ENCODE measurements at places on chromosomes 5 and 9.

GRCh38 chr9:19320495-19320894 is 59.5 kb downstream of the RPS6 start:
- no peak for DNase-seq

DNA sequence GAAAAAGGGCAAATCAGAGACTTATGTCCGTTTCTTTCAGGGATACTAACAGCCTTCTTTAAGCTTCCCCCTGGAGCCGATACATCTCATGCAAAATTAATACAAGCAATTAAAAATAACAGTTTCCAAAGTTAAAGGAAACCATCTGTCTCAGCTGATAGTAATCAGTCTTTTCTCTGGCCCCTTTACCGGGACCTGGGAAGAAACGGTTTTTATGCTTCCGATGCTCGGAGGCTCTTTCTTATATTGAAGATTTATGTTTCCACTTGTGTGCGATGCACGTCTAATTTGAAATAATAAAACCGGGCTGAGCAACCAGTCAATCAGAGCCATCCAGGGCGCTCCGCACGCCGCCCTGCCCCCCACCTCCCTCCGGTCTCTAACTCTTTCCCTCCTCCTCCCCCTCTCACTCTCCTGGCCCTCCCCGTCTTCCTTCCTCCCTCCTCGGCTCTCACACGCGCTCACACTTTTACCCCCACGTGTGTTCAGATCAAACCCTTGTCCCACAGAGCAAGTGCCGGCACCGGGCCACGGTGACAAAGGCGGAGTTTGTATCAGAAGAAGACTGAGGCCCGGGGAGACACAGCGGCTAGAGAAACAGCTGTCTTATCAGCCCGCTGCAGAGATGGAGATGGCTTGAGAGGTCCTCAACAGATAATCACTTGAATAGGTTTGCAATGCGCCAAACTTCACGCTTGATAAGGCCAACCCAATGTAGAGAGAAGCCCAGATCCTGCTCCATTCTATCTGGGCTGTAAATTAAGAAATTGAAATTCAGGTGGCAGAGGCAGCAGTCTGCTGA is 5.1 kb upstream of the ELAVL2 start:
- no peak for DNase-seq

- DNase-seq, result no peak
Measured at GRCh38 chr5:154755361-154756008, at the start of gene LARP1. LARP1 (plus strand) TSS chr5:154755377; CDS start chr5:154755758, 381 bp downstream.

DNA sequence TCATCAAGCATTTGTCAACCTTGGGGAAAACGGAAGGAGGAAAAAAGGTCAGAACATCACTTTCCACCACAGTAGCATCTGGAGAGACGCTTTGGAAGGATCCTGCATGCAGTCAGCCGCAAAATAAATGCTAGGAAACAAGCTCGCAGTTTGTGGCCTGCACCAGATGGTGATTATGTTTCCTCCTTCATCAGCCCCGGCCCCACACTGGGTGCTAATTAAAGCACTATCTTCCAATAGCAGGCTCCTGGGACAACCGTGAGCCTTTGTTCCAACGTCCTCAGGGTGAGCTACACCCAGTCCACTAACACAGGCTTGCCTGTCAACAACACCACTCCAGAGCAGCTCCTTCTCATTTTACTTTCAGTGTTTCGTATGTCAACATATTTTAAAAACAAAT is 64.0 kb downstream of the RNF130 start:
- DNase-seq, result no peak

All from ureter (tissue), 1 donor.